ENCODE measurements at places on chromosomes 3 and 15.

- DNase-seq = no peak
These were observed 285.3 kb downstream of the SV2B start for GRCh38 chr15:91385311-91385710.

- DNase-seq = no peak
These were observed 25.7 kb downstream of the RPLP1 start for GRCh38 chr15:69478259-69478781.

GRCh38 chr3:194364314-194364651 is 5.3 kb downstream of the LRRC15 start:
- no peak for DNase-seq

GRCh38 chr3:50318615-50319014 is 3.9 kb downstream of the HYAL2 start:
- DNase-seq = no peak

DNA sequence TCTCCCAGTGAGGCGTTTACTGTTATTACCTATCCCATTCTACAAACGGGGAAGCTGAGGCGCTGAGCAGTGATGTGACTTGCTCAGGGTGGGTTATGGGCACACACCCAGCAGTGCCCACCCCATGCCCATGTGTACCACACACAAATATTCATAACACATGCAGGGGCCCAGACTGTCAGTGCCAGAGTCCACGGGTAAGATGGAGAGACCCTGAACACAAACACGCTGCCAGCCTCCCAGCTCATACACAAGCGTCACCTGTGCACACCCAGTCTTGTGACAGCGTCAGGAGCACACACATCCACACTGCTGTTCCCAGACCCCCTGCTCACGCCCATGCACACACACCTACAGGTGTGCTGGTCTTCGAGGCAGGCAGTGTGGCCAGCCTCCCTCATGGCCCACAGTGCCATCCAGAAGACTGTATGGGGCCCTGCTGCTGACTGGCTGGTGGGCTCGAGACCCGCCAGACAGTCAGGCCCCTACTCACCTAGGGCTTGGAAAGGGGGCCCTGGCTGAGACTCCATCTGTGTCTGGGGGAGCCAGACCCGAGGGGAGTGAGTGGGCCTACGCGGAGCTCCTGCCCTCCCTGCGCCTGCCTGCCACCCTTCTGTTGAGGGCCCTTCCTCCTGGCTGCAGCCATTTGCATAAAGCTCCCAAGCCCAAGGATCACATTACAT is 39.4 kb downstream of the DNAJB8 start:
- DNase-seq = no peak

GRCh38 chr3:46110701-46111493 is 83.6 kb upstream of the XCR1 start:
- DNase-seq = no peak

DNA sequence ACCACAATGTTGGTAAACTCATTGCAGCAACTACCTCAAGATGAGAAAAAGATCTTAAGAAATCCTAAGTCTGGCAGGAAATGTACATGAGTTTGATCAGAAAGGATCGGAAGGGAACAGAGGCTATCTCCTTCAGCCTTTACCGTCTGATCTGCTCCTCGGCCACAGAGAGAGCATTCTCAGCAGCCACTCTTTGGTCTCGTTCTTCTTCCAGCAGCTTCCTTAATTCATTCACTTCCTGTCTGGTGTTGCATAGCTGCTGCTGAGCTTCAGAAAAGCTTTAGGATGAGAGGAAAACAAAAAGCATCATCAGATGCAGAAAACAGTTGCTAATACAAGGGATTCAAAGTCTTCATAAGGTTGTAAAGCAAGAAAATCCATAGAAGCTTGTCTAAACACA is 6.6 kb upstream of the HCLS1 start:
- no peak for DNase-seq

- peak; percentile 85 for DNase-seq
These were observed 2.0 kb upstream of the MELTF start for GRCh38 chr3:197031315-197032285.

GRCh38 chr3:86420990-86421739 is 569.8 kb downstream of the VGLL3 start:
- no peak for DNase-seq

GRCh38 chr3:99714146-99714545 is 75.8 kb downstream of the COL8A1 start:
- peak; percentile 84 for DNase-seq

GRCh38 chr15:90857883-90858443 is 10.4 kb upstream of the FURIN start:
- no peak for DNase-seq
